ENCODE measurements at places on chromosomes 2 and 18.
A peak's percentile ranks its signal among the peaks of the same experiment; 100 is the strongest.

DNA sequence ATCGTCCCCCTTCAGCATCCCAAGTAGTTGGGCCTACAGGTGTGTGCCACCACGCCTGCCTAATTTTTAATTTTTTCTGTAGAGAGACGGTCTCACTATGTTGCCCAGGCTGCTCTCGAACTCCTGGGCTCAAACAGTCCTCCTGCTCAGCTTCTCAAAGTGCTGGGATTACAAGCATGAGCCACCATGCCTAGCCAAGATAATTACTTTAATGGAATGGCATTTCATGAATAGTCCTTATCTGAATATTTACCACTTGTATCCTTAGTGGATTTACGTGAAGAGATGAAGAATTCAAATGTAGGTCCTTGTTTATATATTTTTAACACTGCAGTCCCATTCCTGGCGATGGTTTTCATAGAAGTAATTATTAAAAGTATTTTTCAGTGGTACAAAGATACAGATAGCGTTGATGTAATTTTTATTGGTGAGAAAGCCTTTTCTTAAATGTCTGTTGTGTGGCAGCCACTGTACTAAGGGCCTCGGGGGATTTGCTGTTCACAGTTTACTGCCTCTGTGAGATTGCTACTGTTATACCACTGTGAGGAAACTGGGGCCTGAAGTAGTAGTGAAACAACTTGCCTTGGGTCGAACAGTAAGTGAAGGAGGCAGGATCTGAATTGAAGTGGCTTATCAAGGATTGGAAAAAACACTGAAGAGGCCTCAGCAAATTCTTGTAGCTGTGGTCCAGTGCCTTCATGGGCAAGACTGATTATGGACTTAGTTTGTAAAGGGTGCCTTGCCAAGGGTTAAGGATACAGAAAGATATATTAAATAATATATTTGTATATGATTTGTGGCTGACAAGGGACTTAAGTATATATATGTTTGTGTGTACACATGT is 151.2 kb downstream of the PRPF40A start:
- no peak for DNase-seq

GRCh38 chr2:101832114-101832513 is 134.6 kb downstream of the MAP4K4 start:
- DNase-seq: no peak

DNA sequence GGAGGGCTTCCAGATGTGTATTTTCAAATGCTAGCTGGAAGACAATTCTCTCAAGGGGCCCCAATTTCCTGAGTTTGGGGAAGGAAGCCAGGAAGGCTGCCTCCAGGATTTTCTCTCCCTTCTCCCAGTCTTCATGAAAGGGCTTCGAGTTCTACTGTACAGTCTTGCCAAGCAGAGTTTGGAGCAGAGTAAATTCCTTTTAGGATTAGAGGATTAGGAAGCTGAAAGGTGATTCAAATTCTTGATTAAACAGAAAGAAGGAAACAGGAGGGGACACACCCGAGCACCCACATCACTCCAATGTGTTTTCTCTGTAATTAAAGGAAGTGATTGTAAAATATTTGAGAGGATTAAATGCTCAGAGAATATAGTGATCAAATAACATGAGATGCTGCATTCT is 217.8 kb downstream of the SETBP1 start:
- no peak for DNase-seq

DNA sequence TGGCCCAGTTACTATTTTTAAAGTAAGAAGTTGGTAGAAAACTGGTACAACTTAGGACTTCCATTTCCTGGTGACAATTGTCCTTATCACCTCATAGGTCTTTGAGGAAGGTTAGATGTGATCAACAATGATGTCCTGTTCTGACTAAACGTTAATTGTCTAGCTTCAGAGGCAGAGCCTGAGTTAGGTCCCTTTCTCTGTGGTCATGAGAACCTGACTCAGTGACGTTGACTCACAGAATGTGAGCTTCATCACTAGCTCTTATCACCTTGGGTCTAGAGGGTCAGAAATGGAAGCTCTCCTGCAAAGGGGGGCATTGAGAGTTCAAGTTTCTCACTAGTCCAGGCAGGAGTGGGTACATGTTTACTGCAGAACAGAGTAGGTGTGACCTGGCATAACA is 60.6 kb upstream of the ATP8B1 start:
- peak; percentile 26 for DNase-seq

GRCh38 chr18:26088487-26088886 is 1.9 kb downstream of the SS18 start:
- DNase-seq: no peak

DNA sequence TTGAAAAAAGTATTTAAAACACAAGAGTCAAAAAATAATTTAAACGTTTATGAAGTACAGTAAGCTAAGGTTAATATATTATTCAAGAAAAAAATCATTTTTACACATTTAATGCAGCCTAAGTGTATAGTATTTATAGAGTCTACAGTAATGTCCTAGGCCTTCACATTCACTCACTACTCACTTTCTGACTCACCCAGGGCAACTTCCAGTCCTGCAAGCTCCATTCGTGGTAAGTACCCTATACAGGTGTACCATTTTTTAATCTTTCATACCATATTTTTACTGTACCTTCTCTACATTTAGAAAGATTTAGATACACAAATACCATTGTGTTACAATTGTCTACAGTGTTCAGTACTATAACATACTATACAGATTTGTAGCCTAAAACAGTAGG is 20.9 kb upstream of the RPRD1A start:
- no peak for DNase-seq

DNA sequence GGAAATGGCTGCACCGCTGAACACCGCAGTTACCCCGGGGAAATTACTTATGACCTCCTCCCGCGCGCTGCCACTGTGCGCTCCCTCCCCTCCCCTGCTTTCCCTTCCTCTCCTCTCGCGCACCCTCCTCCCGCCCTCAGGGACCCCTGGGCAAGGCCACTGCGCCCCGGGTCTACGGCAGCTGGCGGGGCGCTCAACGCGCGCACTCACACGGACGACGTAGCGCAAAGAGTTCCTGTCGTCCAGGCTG is 7.9 kb downstream of the ALPP start:
- peak; percentile 24 for DNase-seq

DNA sequence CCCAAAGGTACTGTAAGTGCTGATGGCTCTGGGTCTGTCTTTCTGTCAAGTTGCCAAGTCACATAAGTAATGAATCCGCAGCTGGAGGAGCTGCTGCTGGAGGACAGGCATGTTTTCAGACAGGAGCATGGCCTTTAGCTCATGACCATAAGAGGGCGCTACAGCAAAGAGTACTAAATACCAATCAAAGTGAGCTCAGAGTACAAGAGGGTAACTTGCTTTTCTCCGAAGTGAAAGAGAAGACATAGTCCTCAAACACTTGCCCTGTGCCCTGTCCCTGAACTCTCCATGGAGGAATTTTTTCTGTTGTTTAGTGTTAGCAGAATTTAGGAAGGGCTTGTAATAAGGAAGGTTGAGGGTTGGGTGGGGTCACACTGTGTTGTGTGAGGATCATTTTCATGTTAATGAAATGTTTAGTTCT is 58.0 kb upstream of the EML6 start:
- DNase-seq: peak; percentile 83

GRCh38 chr2:24471662-24472061 is 19.4 kb upstream of the NCOA1 start:
- DNase-seq: no peak

DNA sequence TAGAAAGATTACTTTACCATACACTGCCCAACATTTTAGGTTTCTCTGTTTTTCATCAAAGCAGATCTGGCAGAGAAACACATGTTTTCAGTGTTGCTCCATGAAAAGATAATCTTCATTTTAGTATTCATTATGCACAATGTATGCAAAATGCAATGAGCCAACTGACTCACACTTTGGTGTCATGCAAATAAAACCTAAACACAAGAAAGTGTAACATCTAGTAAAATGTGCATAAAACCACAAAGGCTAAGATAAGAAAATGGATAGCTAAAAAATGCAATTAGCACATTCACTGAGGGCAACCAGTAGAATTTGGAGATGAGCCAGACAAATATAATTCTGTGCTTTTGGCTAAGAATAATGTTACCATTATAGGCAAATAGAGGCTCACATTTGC is 203.5 kb upstream of the UBE2E3 start:
- DNase-seq: peak; percentile 47

GRCh38 chr2:68653538-68653982 is 10.2 kb downstream of the PROKR1 start:
- peak; percentile 73 for DNase-seq

DNA sequence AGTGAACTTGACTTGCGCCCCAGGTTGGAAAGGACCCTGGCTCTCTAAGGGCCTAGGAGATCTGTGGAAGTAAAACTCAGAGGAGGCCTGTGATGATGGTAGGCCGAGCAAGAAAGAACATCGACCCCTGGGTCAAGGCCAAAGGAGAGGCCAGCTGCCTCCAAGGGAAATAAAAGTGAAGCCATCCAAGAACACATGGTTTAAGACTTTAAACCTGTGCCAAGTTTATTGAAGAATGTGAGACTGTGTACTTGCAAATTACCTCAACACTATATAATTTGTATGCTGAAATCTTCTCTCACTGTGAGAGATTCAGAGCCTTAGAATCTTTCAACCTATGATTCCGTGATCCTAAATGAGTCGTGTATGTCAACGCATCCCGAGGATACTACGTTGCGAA is 40.7 kb upstream of the COBLL1 start:
- peak; percentile 53 for DNase-seq

DNA sequence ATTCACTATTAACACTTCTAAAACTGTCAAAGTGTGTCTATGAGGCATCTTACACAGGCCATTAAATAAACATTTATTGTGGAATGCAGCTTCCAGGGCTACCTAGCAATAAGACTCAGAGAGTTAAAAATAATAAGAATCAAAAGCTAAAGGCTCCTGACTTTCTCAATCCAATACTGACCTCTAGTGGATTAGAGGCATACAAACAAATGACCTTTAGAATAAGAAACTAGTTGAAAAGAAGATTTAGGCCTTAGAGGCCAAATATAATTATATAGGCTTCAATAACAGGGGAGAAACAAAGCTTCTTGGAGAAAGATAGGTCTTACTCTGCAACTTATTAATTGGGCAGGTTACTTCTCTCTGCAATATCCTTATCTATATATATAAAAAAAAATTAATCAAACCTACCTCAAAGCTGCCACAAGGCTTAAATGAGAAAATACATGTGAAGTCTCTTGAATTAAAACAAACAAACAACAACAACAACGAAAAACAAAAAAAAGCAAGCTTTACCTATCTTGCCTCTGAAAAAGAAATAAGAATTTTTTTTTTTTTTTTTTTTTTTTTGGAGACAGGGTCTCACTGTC is 246.1 kb downstream of the EXOC6B start:
- DNase-seq: peak; percentile 58

GRCh38 chr2:39399570-39399969 is 37.5 kb downstream of the MAP4K3 start:
- no peak for DNase-seq

DNA sequence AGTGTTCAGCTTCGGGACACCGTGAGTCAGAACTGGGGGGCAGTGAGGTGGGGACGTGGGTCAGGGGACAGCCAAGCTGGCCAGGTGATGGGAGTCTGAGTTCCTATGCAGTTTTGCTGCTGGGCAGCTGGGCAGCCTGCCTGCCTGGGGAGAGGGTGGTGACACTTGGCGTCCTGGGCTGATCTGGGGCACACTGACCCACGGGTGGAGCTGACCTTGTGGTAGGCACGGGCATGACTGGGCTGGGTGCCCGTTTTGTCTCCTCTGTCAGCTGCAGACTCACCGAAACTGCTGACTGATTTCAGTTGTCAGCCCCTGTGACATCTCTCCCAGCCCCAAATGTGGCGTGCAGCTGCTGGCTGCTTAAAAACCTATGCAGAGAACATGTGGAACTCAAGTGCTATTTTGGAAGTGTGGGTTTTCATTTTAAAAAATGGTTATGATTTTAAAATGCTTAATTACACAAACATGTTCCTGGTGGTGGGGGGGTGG is 32.6 kb upstream of the E2F6 start:
- DNase-seq: no peak

GRCh38 chr2:134231965-134232340 is 21.9 kb upstream of the MGAT5 start:
- DNase-seq: peak; percentile 83

DNA sequence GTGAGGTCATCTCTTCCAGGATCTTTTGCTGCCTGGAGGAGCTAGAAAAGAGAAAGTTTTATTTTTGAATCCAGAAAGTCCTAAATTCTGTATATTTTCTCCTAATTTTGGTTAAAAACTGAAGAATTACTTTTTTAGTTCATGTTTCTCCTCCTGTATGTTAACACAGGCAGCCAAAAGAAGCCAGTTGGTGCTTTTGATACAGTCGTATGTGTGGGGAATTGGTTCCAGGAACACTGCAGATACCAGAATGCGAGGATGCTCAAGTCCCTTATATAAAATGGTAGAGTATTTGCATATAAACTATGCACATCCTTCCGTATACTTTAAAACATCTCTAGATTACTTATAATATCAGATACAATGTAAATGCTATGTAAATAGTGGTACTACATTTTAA is 22.6 kb upstream of the ADAM23 start:
- DNase-seq: no peak

DNA sequence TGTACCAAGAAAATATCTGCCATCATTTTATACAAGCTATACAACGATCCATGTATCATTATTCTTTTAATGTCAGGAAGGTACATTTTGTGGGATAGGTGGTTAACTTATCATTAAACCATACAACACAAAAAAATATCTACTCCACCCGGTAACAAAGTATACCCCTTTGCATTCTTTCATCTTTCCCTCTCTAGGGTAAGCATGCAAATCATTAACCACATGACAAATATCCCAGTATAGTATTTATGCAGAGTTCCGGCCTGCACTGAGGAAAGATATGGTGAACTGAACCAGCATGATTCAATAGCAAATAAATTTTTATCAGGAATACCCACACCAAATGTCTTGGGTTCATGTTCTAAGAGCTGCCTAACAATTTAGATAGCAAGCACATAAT is 22.5 kb upstream of the SULT1C2 start:
- DNase-seq: no peak

DNA sequence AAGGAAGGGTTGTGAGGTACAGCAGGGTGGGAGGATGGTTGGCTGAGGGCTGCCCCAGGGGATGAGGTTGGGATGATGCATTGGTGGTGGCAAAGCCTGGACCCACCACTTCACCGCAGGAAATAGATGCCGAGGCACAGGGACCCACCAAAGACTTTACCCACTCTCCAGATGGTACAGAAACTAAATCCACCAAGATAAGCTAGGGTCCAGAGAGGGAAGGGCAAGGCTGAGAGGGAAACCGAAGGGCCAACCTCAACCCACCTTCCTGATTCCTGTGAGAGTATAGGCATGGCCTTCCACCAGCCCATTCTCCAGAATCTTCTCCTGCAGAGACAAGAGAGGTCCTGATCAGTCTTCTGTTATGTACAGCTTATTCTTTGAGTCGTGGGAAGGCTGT is 18.1 kb downstream of the CAPN14 start:
- no peak for DNase-seq

DNA sequence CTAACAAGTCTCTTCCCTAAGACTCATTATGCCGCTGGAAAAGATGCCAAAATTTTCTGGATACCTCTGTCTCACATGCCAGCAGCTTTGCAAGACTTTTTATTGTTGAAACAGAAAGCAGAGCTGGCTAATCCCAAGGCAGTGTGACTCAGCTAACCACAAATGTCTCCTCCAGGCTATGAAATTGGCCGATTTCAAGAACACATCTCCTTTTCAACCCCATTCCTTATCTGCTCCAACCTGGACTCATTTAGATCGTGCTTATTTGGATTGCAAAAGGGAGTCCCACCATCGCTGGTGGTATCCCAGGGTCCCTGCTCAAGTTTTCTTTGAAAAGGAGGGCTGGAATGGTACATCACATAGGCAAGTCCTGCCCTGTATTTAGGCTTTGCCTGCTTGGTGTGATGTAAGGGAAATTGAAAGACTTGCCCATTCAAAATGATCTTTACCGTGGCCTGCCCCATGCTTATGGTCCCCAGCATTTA is 26.3 kb downstream of the DHRS9 start:
- DNase-seq: peak; percentile 95

All from amniotic epithelial cell (primary cell).